CD4-positive, alpha-beta T cell treated with Interleukin-4 for 1 hour (primary cell): ENCODE measurements at places on chromosomes 3 and 15.
A peak's percentile ranks its signal among the peaks of the same experiment; 100 is the strongest.

DNA sequence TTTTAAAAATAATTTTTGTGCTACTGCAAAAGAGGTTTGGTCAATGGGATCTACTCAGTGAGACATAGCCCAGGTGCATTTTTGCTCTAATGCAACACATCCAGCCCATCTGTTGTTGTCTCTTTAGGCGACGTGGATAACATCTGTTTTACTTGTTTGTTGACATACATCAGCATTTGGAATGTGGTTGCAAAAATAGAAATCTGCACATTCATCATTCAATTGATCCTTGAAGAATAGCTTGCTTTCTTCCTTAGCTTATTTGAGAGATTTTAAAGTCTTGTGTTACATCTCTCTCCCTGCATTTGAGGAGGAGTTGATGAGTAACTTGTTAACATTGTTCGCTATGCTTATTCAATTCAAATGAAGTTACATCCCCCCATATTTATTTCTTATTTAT, 1202.3 kb downstream of the NSUN3 start:
- no peak for DNase-seq

GRCh38 chr3:186705882-186706780, 11.0 kb upstream of the KNG1 start:
- peak; percentile 65 for DNase-seq

DNA sequence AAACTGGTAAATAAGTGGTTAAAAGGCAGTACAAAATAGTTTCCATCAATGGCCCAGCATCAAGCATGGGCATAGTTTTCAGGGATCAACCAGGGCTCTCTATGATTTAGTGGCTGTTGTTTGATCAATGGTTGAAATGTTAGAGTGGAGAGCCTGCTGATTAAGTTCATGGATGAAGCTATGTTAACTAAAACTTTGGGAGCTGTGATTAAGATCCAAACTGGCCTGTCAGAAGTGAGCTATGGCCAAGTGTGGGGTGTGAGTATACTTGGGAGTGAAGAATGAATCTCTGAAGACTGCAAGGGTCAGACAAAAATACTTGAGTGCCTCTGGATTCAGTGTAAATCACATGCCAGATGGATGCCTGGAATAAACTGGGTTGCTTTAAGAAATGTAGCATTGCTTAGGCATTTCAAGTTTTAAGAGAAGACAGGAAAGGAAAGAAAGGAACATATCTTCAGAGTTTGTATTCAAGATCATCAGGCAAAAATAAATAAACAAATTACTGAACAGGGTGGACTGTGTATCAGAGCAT, 422.2 kb upstream of the ADAMTS9 start:
- no peak for DNase-seq

DNA sequence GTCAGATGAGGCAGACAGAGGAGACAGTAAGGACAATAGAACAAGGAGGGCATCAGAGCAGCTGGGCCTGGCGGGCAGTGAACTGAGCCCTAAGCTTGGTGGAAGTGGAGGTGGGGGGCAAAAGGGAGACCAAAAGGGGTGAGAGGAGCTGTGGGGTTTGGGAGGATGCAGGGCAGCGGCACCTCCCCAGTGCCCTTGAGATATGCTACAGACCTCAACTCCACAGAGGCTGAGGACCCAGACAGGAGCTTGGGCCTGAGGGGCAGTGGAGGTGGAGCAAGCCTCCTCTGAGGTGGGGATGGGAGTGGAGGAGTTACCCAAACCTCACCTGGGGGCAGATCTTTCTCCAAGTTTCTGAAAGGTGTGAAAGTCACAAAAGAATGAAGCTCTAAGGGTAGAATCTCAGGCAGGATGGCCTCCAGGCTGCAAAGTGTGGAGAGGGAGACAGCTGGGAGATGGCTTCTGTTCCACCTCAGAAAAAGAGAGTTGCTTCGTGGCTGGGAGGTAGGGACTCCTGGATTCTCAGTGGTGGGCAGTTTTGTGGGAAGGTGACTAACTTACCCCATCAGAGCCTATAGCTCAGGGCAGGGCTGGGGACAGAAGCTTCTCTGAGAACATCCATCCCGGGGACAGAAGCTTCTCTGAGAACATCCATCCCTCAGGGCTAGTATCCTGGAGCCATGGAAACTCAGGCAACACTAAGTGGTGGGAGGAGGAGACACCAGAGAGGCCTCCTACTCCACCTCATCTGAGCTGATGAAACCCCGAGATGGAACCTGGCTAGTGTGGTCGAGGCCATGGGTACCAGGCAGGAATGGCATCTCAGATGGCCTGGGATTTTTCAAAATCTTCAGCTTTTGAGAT, 2.3 kb upstream of the CLK3 start:
- DNase-seq = no peak

- DNase-seq = no peak
Measured at GRCh38 chr3:108097322-108098002, 6.6 kb upstream of the CD47 start.

DNA sequence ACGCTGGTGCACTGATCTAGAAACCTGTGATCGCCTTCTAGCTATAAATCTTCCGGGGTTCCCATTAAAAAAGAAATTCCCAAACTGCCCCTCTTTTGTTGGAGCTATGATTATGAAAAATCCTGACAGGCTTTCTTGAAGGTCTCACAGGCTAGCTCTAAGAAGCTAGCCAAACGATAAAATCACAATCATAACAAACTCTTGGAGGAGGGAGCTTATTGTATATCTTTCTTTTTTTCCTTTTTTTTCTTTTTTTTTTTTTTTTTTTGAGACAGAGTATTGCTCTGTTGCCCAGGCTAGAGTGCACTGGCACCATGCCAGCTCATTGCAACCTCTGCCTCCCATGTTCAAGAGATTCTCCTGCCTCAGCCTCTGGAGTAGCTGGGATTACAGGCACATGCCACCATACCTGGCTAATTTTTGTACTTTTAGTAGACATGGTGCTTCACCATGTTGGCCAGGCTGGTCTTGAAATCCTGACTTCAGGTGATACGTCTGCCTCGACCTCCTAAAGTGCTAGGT, 72.0 kb downstream of the MYO1E start:
- DNase-seq = no peak

GRCh38 chr3:170780471-170780870, 89.5 kb downstream of the RPL22L1 start:
- DNase-seq = no peak

DNA sequence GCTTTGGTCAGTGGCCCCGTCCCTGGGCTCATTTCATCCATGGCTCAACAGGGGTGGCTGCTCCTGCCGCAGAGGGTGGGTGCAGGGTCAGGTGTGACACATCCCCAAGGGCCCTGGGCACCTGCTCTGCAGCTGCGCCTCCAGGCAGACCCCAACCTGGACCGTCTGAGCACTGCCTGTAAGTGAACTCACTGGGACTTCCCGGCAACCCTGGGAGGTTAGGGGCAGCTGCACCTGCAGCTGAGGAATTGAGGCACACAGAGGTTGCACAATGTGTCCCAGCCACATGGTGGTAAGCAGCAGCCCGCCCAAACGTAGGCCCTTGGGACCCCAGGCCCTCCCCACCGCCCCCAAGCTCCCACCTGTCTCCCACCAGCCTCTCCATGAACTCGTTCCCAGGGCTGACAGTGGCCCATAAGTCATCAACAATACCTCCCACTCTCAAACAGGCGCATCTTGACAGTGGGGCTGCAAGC, 55.1 kb downstream of the PLXNA1 start:
- DNase-seq = no peak

DNA sequence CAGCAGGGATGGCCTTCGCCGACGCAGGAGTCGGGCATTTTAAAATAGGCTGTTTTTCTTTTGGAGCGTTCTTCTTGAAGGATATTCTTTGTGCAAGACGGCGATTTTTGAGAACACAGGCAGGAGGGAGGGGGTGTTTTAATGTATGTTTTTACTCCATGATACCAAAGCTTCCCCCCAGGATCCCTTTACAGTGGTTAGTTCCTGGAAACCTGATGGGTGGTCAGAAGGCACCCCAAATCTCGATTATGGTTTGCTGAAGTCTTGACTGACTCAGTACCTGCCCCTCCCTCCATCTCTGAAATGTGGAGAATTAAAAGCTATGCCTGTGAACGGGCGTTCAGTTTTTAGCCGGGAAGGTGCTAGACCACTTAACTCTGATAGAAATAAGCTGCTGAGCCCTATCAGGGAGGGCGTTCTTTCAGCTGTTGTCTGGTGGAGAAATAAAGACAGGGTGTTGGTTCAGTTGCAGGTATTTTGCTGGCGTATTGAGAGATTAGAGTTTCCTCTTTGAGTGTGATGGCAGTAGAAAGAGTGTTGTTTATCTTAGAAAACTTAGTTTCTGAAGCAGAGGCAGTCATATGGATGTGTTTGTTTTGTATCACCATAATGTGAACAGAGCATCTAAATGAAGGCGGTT, 3.4 kb downstream of the IGF1R start:
- DNase-seq = no peak

GRCh38 chr3:194177141-194177540, 41.2 kb downstream of the HES1 start:
- DNase-seq = no peak

DNA sequence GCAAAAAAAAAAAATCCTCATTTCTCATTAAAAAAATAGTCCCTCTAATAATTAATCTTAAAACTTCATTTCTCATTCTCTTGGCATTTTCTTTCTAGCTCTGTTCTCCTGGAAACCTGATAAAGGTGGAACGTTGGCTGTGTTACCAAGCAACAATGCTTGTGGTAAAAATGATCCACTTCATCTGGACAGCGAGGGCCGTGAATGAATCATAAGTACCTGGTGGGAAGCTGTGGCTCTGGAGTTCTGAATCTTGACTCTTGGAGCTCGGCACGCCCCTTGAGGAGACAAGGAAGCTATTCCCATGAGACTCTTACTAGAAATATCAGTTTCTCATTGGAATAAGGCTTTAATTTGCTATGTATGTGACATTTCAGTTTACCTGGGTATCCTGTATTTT, 32.5 kb downstream of the BCL2L10 start:
- DNase-seq = no peak

DNA sequence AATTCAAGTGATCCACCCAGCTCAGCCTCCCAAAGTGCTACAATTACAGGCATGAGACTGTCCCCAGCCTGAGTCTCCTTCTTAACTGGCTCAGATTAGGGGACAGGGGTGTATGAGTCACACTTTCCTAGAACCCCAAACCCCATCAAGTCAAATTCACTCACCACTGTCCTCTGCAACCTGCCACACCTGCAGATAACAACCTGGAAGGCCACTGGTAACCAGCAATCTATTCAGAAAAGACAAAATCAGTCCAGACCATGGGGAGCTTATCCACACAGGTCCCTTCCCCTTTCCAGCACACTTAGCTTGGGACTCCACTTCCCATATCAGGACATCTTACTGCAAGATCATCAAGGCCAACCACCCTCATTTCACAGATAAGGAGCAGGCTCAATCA, 6.4 kb downstream of the WDR73 start:
- DNase-seq = no peak

- DNase-seq = no peak
Measured at GRCh38 chr3:15180042-15180611, 25.9 kb upstream of the CAPN7 start.

- no peak for DNase-seq
Measured at GRCh38 chr3:184598574-184598927, 37.0 kb downstream of the EPHB3 start.

- no peak for DNase-seq
Measured at GRCh38 chr15:77035584-77035983, 35.3 kb downstream of the TSPAN3 start.

DNA sequence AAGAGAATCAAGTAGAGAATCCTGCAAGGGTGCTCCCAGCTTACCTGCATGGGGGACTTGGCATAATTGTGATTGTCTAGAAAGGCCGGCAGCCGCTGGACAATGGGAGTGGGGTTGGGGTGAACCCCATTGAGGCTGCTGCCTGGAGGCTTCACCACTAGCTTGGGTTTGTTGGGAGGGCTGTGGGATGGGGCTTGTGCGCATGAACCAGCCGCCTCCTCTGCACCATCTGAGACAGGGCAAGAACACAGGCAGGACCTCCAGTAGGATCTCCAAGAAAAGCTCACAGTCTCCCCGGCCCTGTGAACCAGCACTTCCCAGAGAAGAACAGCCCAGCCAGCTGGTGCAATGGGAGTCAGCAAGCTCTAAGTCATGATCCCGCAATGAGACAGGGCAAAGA, 39.8 kb downstream of the SEMA3G start:
- DNase-seq = no peak

DNA sequence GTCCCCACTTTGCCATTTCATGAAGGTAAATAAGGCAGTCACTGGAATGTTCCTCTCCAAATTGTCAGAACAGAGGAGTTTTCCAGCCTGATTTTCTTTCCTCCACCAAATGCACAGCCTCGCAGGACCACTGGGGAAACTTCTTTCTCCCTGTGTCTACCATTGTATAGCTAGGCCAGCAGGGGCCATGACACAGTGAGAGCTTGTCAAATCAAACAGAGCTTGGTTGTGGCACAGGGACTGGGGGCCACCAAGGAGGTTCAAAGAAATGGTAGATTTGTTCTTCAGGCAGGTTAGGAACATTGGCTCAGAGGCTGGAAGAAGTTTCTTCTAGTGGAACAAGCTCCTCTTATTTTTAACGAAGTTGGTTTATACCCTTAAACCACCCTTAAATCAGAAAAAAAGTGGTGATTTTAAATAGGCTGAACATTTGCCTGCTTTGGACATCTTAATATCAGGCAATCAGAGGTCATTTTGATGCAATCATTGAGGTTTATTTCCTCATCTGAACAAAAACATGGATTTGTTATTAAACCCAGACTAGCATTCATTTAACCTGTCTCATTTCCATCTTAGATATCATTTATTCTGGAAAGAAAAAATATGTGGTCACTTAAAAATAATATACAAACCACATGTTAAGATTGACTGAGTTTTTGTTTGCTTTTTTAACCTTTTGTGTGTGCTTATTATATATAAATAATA, 105.6 kb downstream of the GTPBP8 start:
- no peak for DNase-seq

DNA sequence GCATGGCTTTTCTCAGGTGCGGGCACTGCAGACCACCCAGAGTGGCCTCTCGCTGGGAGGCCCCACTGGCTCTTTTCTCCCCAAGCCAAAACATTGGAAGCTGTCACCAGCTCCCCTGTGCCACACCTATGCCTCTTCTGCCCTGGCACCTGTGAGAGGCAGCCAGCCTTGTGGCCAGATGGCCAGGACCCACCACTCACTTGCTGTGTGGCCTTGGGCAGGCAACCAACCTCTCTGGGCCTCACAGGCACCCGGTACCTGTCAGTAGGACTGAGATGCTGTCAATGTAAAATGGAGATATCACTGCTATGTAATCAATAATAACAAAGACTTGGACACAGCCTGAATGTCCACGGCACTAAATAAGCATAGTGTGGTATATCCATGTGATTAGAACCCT, 36.5 kb downstream of the SRPRB start:
- DNase-seq = no peak

- DNase-seq = no peak
Measured at GRCh38 chr3:37493485-37494080, 319.2 kb upstream of the LRRFIP2 start.

- no peak for DNase-seq
Measured at GRCh38 chr15:78640527-78641101, 396 bp downstream of the CHRNB4 start.

DNA sequence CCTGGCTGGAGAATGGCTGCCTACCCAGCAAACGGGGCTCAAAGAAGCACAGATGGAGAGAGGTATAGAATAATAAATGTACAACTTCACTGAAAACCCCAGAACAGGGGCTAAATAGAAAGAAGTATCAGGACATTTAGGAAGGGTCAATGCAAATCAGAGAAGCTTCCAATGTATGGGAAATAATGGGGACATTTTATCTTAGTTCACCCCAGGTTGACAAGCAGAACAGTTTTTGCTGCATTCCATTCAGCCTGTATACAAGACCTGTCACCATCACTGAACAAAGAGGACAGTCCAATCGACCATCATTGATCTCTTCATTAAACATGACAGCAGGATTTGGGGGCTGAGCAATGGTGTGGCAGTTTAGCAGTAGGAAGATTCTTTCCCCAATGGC, 68.1 kb downstream of the MYH15 start:
- no peak for DNase-seq
